CD4-positive, alpha-beta T cell treated with Interleukin-1 beta for 1 hour (primary cell): ENCODE measurements at places on chromosomes 3 and 15.
A peak's percentile ranks its signal among the peaks of the same experiment; 100 is the strongest.

GRCh38 chr3:14362890-14363289 is 39.5 kb upstream of the SLC6A6 start:
- DNase-seq: no peak

DNA sequence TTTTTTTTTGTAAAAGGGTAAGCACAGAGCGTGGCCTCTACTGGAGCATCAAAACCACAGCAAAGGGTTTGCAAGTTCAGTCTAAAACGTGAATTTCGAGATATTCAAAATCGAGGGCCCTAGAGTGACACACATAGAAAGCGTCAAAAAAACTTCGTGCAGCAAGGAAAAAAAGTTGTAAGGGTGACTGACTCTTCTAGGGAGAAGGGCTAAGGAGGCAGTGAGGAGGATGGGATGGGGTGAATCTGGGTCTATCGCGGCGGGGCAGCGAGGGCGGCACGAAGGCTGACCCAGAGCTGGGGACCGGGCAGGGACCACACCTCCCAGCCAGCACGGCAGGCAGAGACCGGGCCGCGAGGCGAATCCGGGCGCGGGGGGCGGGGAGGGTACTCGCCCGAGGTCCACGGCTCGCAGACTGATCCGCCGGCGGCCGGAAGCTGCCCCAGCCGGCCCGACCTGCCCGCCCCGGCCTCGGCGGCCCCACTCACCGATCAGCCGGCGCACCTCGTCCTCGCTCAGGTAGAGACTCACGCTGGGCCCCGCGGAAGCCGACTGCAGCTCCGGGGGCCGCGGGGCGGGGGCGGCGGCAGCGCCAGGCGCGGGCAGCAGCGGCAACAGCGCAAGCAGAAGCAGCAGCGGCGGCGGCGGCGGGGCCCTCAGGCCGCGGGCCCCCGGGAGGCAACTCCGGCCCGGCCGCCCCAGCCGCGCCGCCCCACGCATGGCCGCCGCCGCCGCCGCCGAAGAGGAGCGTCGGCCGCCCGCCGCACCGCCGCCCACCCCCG is 533 bp downstream of the RYK start:
- peak; percentile 28 for DNase-seq

DNA sequence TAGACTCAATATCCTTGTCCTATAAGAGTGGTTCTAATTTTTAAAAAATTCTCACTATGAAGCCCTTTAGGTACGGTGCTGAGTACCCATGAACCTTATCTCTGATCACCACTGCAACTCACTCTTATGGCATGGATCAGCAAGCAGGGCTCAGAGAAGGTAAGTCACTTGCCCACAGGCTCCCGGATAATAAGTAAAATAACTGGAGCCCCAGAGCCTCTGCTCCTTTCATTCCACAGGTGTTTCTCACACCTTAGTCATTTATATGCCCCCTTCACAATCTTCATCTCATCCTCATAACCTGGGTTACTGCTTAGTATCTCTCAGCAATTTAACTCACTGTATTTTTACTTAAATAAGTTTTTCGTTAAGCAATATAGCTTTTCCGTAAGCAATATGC is 28.4 kb upstream of the AKAP13 start:
- no peak for DNase-seq

DNA sequence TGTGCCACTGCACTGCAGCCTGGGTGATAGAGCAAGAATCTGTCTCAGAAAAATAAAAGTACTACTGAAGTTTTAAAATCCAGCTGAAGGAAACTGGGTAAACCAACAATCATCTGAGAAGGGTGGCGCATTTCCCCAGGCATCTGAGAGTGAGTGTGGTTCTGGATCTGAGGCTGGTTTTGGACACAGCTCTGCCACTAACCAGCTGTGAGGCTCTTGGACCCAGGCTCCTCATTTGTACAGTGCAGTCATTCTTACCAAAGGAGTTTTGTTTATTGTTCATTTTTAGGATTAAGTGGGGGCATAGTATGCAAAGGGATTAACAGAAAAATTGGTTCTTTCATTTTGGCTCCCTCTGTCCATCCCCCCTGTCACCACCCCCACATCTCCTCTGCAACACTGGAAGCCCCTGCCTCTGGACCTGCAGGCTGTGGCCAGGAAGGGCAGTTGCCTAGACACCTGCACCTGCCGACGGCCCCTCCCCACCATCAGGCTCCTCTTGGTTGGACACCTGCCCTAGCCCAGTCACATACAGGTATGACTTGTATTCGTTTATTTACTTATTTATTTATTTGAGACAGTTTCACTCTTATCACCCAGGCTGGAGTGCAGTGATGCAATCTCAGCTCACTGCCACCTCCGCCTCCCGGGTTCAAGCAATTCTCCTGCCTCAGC is 8.8 kb downstream of the NUP210 start:
- no peak for DNase-seq

DNA sequence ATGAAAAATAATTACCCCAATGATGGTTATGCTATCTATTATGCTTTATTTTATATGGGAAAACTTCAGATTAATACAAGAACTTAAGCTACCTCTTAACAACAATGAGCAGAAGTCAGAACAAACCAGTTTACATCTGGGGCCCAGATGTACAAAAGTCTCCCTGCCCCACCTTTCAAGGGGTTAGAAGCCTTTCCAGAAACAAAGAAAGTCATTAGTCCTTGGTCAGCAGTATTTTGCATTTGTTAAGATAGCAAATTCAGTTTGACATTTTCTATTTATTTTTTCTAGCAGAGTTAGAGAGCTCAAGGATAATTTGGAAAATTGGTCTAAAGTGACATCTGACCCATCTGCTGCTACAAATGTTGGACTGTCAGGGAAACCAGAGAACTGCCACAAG is 478.7 kb upstream of the UBE2E2 start:
- no peak for DNase-seq

GRCh38 chr3:17573396-17573795 is 169.0 kb downstream of the TBC1D5 start:
- no peak for DNase-seq

GRCh38 chr3:197428117-197428801 is 127.5 kb downstream of the BDH1 start:
- DNase-seq: peak; percentile 5

GRCh38 chr15:29570121-29570947 is 251.9 kb downstream of the TJP1 start:
- DNase-seq: no peak

GRCh38 chr15:71409541-71409940 is 294.3 kb downstream of the THSD4 start:
- DNase-seq: no peak

GRCh38 chr3:105656651-105657504 is 211.9 kb downstream of the CBLB start:
- no peak for DNase-seq

- DNase-seq: no peak
Observed at GRCh38 chr3:32048487-32049182, 57.8 kb upstream of the GPD1L start.

DNA sequence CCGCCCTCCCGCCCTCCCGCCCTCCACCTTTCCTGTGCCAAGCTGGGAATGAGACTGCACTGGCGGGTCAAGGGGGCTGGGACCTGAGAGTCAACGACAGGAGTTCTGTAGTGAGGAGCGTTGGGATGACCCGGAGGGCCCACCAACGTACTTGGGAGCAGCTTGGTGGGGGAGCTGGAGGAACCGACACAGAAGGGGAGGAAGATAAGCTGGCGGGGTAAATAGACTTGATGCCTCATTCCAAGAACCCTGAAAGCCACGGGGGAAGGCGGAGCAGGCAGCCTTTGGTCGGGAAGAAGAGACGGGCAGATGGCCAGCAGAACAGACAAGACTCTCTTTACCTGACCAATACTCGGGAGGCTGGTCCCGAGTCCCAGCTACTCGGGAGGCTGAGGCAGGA is 277 bp downstream of the FMN1 start:
- no peak for DNase-seq

GRCh38 chr3:171838218-171838720 is 4.9 kb upstream of the TMEM212 start:
- no peak for DNase-seq
